Activated CD4-positive, alpha-beta T cell treated with anti-CD3 and anti-CD28 coated beads, Interleukin-2, amount 10 ng/mL, durations not matched to agents 7 days and 5 days (primary cell): ENCODE measurements at places on chromosomes 7 and 10. TPM values are rescaled to one million over a fixed set of nuclear protein-coding genes. Genes with fewer than 3 reads are reported as not detected.

EPO gene
- total RNA-seq = not detected

GRCh38 chr7:33061282-33061937 is 1.2 kb downstream of the NT5C3A start:
- H3K36me3 ChIP-seq = peaks cover 18% of the 10 kb centered on the region
- peaks cover 48% of the 10 kb centered on the region for H3K4me1 ChIP-seq
- H3K27me3 ChIP-seq = peaks cover 8% of the 10 kb centered on the region

DNA sequence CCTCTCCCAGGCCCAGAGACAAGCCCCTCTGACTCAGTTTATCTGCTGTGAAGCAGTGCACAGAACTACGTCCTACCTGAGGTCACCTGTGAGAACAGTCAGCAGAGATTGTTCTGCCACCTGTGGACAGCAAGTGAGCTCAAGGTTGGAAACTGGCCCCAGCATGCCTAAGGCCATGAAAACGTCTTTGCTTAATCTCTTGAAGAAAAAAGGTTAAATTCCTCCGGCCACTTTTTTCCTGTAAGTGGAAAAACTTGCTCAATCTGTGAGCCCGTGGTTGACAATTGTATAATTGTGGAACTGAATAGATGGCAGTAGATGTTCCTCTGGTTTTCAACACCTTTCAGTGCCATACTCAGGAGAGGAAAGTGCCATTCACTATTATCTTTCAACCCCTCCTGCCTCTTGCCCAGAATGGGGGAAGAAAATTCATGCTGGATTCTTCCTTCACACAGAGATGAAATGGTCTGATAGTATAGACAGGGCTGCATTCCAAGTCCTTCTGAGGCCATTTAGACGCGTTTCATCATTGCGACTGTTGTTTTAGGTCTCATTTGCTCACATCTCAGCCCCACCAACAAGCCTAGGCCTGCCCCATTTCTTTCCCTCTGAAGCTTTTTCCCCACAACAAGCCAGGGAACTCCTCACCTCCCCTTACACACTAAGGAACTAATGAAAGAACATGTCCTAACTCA is 292.9 kb downstream of the FZD1 start:
- H3K4me1 ChIP-seq = no peaks in the 10 kb centered on the region
- H3K27me3 ChIP-seq = no peaks in the 10 kb centered on the region
- DNase-seq = no peak

DNA sequence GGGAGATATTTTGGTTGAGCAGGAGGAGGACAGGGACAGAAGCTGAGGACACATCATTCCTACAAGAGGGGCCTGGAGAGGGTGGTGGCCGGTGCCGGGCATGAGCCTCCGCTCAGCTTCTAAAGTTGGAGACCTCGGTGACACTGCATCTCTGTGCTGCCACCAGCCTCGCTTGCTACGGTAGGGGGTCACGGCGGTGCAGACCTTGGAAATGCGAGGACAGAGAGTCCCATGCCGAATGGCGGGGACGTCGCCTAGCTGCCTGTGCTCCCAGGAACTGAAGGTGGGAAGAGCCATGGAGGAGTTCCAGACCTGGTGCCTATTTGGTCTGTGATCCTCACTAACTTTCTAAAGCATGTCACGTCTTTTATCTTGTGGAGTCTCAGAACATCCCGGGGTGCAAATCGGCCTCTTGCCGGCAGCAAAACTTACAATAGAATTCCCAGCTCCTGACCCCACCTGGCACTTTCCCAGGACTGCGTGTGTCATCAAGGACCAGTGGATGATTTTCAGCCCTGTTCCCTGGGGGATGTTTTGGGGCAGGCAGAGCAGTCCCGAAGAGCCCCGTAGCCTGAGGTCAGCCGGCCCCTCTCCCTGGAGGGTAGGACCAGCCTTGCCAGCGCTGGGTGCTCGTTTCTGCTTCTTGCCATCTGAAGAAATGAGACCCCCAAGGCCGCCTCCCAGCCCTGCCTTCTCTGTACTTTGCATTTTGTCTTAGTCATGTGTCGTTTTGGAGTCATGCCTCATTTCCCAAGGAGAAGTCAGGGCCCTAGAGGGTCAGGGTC is 205.8 kb upstream of the SHH start:
- no peak overlapping the region for H3K27ac ChIP-seq
- peaks cover 9% of the 10 kb centered on the region for H3K4me1 ChIP-seq
- no peak overlapping the region for H3K4me3 ChIP-seq
- H3K27me3 ChIP-seq = peaks cover 4% of the 10 kb centered on the region
- no peak for DNase-seq

DNA sequence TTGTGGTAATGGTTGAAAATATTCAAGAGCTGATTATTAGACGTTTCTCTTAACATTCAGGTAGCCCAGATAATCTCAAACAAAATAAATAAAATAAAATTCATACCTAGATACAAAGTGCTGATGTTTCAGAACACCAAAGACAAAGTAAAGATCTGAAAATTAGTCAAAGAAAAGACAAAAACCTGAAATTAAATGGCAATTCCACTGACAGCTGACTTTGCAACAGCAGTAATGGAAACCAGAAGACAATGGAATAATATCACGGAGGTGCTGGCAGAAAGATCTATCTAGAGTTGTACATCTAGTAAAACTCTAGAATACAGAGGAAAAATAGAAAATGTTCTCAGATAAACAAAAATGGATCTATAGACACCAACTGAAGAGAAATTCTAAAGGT is 58.0 kb upstream of the IKZF1 start:
- no peaks in the 10 kb centered on the region for H3K27me3 ChIP-seq
- no peak overlapping the region for H3K27ac ChIP-seq
- no peak overlapping the region for H3K4me3 ChIP-seq
- DNase-seq = no peak
- H3K4me1 ChIP-seq = peaks cover 4% of the 10 kb centered on the region

- no peaks in the 10 kb centered on the region for H3K27me3 ChIP-seq
- no peaks in the 10 kb centered on the region for H3K4me1 ChIP-seq
- no peak for DNase-seq
- no peak overlapping the region for H3K4me3 ChIP-seq
Observed at GRCh38 chr7:681551-682307, 44.8 kb upstream of the DNAAF5 start.

DNA sequence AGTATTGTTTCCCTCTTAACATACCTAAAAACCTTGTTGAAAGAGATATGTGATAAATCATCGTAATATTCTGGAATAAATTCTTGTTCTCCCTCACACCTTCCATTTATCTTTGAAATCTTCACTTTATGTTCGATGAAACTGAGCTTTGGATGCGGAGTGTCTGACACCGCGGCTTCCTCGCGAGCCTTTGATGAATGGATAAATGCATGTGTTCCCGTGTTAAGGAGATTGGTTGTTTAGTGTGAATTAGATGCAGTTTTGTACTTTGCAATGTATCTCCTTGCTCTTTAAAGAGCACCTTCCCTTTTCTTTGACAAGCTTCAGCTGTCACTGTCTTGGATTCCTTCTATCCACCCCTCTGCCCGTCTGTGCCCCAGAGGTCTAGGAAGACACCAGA is 138.1 kb downstream of the DOCK1 start:
- no peak for DNase-seq
- H3K27ac ChIP-seq = no peak overlapping the region
- no peaks in the 10 kb centered on the region for H3K27me3 ChIP-seq
- no peaks in the 10 kb centered on the region for H3K36me3 ChIP-seq

DNA sequence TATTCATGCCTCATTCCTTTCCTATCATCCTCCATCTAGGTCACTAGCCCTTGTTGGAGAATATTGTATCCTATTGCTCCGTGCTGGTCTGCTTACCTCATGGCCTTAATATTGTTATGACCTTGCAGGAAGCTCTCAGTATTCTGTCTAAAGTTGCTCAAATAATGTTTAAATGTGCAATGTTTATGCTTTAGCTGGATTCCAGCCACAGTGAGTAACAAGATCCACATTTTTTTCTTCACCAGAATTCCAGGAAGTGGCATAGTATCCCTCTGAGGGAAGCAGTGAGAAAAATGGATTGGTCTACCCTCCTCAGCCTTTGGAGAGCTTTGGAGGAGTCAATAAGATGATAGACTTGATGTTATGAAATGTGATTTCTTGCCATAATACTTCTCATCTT is 402.6 kb downstream of the NRG3 start:
- no peak for DNase-seq
- H3K27me3 ChIP-seq = no peaks in the 10 kb centered on the region
- H3K36me3 ChIP-seq = no peaks in the 10 kb centered on the region
- no peaks in the 10 kb centered on the region for H3K4me1 ChIP-seq

GRCh38 chr10:76429368-76430060 is 998.1 kb downstream of the LRMDA start:
- no peaks in the 10 kb centered on the region for H3K36me3 ChIP-seq
- H3K4me1 ChIP-seq = no peaks in the 10 kb centered on the region
- H3K27ac ChIP-seq = no peak overlapping the region
- no peaks in the 10 kb centered on the region for H3K27me3 ChIP-seq
- no peak for DNase-seq
- no peak overlapping the region for H3K4me3 ChIP-seq

GRCh38 chr10:119483001-119483400 is 59.5 kb downstream of the RGS10 start:
- DNase-seq = no peak
- no peak overlapping the region for H3K27ac ChIP-seq
- no peaks in the 10 kb centered on the region for H3K27me3 ChIP-seq
- peaks cover 26% of the 10 kb centered on the region for H3K4me1 ChIP-seq
- no peaks in the 10 kb centered on the region for H3K36me3 ChIP-seq

DNA sequence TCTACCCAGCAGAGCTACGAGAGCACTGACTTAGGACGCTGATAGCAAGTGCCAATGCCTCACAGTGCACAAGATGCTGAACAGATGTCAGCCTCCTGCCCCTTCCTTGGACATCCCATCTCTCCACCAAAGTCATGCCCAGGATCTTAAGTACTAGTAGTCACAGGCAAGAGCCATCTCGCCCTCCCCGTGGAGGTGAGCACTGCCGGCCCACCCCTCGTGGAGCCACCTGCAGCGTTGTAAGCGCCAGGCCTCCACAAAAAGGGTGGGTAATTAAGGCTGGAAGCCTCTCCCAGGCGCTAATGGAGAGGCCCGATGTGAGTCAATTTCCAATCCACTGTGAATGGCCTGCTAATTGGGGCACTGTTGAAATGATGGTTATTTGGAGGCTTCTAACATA is 156.2 kb downstream of the GRID1 start:
- no peak overlapping the region for H3K4me3 ChIP-seq
- H3K4me1 ChIP-seq = no peaks in the 10 kb centered on the region
- H3K36me3 ChIP-seq = no peaks in the 10 kb centered on the region
- no peak for DNase-seq
- H3K27me3 ChIP-seq = no peaks in the 10 kb centered on the region

DNA sequence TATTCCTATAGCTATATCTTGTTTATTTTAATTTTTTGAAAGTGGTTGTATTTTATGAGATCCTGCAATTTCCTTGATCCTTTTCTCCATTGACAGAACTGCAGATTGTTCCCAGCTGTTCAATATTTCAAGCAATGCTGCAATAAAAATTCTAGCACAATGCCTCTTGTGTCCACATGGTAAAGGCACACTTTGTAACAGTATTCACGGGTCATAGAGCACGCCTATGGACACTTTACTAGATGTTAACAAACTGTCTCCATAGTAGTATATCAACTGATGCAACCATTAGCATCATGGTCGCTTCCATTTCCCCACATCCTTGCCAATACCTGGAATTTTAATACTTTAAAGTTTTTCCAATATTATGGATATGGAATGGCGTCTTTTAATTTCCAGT is 123.9 kb upstream of the FZD8 start:
- no peaks in the 10 kb centered on the region for H3K4me1 ChIP-seq
- no peak for DNase-seq
- no peaks in the 10 kb centered on the region for H3K36me3 ChIP-seq
- H3K27me3 ChIP-seq = peaks cover 3% of the 10 kb centered on the region
- H3K27ac ChIP-seq = no peak overlapping the region
